ENCODE measurements at places on chromosomes 7 and 10. TPM values are rescaled to one million over a fixed set of nuclear protein-coding genes. Genes with fewer than 3 reads are reported as not detected.

MACC1 gene
- total RNA-seq = 6.2 TPM

MMRN2 gene
- not detected for total RNA-seq

TSPAN14 gene
- 55.3 TPM for total RNA-seq

CALML5 gene
- not detected for total RNA-seq

AGR3 gene
- total RNA-seq = not detected

NKX2-3 gene
- total RNA-seq = not detected

CPED1 gene
- not detected for total RNA-seq

UPK3BL2 gene
- total RNA-seq = 79.9 TPM

VAX1 gene
- not detected for total RNA-seq

FGL2 gene
- 7.0 TPM for total RNA-seq

TAS2R41 gene
- total RNA-seq = not detected

ZPBP gene
- not detected for total RNA-seq

GIMAP4 gene
- 0.27 TPM for total RNA-seq

PAPOLB gene
- total RNA-seq = 0.07 TPM
